Stimulated activated CD8-positive, alpha-beta memory T cell treated with anti-CD3 and anti-CD28 coated beads, Interleukin-7, amount 100 ng/mL, for 1 hour (primary cell): ENCODE measurements at places on chromosomes 13 and 19.
A peak's percentile ranks its signal among the peaks of the same experiment; 100 is the strongest.

GRCh38 chr19:848386-848921 is 3.6 kb upstream of the ELANE start:
- DNase-seq = no peak

GRCh38 chr19:13033819-13034611 is 38.7 kb downstream of the NFIX start:
- DNase-seq = peak; percentile 15

GRCh38 chr19:40576151-40576584 is 505 bp upstream of the SHKBP1 start:
- no peak for DNase-seq

- DNase-seq = no peak
These were observed 1.3 kb downstream of the RFX1 start for GRCh38 chr19:14004619-14005348.

GRCh38 chr19:39325778-39326665 is 5.4 kb upstream of the LRFN1 start:
- DNase-seq = no peak
